Lower leg skin (tissue), 4 donors: ENCODE measurements at places on chromosomes 1 and 21.

DNA sequence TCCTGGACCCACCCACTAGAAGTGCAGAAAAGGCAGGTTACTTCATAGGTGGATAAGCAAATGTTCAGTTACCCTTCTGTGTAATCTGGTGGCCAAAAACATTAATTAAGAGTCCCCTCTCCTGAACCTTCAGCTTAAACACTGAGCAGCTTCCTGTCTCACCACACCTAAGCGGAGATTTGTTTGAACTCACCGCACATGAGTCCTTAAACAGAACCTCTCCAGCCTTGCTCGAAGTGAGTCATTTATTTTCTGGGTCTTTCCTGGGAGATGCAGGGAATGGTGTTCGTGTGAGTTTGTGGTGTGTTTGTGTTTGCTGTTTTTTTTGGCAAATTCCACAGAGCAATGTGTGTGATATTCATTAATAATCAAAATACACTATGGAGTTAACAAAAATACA lies 7.6 kb upstream of the FNBP1L start:
- no peak for DNase-seq

GRCh38 chr1:34824817-34825454 lies 32.1 kb downstream of the GJA4 start:
- DNase-seq: no peak

DNA sequence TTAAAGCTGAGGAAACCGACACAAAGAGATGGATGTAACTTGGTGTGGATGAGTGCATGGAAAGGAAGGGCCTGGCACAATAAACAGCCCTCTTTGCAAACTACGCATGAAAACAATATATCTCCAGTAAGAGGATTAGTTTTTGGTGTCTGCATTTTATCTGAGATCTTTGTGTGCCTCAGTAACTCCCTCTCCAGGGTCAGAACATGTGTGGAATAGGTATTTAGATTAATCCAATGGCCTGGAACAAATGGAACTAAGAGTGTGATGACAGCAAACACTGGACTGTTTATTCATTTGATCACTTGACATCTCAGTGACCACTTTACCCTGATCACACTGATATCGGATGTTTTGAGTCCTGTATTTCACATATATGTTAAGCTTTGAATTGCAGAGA lies 45.3 kb downstream of the AKNAD1 start:
- DNase-seq: no peak

DNA sequence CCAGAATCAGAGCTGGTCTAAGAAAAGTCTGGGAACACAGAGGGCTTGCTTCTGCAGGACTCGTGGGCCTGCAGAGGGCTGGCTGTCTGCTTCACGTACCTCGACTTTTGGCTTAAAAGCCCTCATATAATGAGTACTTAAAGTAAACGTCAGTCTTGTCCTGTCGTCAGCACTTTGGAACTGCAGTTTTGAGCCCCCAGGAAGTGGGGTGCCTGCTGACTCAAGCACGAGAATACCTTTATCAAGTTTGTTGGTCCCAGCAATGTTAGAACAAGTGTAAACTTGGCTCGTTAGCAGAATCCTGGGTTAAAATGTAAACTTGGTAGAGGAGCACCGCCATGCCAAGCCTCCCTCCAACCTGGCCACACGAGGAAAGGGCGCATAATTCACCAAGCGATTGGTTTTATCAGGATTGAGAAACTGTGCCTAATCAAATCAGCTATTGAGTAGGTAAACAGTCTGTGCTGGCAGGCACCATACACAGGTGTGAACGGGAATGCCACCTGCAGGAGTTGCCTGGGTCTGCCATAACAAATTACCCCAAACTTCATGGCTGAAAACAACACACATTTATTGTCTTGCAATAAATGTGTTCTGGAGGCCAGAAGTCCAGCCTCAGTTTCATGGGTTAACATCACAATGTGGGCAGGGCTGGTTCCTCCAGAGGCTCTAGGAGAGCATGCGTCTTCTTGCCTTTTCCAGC lies 45.0 kb upstream of the FHAD1 start:
- no peak for DNase-seq

DNA sequence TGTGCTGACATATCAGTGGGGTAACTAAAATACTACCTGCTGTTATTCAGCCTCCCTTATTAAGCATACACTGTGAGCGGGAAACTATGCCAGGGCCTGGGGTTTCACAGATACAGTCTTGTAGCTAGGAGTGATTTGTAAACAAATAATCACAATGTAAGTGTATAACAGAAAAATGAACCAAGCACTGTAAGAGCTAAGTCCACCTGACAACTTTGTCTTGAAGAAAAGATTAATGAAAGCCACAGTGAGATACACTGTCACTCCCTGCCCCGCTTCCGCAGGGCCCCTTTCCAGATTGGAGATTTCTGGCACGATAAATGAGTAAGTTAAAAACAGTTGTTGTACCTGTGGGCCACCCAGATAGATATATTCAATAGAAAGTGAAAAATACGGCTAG lies 4.8 kb downstream of the RCAN3 start:
- no peak for DNase-seq

GRCh38 chr21:35281956-35282355 lies 232.9 kb upstream of the RUNX1 start:
- no peak for DNase-seq

DNA sequence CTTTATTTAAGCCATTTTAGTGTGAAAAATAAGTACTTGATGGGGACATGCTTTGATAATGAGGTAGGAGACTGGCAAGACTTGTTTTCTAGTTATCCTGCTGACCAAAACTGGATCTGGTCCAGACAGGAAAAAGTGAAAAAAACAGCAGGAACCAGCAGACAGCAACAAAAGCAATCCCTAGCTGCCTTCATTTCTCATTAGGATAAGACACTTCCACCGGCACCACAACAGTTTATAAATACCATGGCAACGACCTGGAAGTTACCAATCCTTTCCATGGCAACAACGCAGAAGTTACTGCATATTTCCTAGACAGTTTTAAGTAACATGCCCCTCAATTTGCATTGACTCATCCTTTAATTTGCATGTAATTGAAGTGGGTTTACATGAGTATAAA lies 993.8 kb upstream of the NCAM2 start:
- DNase-seq: no peak

GRCh38 chr1:28010969-28011368 lies 51.2 kb downstream of the XKR8 start:
- no peak for DNase-seq

DNA sequence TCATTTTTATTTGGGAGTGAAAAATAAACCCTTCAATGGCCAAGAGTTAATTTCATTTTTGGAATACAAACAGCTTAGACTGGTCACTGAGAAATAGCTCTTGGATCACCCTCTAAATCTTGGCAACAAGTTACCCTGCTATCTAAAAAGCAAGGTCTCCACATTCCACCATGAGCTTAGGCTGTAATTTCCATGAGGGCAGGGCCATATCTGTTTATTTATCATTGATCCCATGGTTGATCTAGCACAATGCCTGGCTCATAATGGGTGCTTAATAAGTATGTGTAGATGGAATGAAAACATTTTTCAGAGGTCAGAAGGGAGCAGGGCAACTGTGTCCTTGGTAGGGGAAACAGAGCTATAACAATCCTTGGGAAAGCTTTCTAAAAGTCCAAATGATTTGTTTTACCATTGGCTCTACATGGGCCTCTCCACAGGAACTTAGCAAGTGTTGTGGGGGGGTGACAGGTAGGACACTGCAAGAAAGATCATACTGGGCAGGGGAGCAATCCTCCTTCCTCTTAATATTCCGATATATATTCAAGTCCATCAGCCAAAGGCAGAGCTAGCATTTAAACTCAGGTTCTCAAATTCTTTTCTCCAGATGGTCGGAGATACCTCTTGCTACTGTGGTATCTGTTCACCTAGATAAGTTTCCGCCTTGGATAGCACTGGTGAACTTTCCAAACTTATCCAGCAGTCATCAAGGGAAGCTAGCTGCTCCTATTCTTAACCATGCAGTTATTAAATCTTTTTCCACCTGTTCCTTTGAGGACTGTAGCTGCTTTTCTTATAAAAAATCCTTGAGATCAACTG lies 53.1 kb upstream of the PTCH2 start:
- DNase-seq: no peak

GRCh38 chr1:170503665-170504064 lies 28.3 kb upstream of the GORAB start:
- DNase-seq: no peak

DNA sequence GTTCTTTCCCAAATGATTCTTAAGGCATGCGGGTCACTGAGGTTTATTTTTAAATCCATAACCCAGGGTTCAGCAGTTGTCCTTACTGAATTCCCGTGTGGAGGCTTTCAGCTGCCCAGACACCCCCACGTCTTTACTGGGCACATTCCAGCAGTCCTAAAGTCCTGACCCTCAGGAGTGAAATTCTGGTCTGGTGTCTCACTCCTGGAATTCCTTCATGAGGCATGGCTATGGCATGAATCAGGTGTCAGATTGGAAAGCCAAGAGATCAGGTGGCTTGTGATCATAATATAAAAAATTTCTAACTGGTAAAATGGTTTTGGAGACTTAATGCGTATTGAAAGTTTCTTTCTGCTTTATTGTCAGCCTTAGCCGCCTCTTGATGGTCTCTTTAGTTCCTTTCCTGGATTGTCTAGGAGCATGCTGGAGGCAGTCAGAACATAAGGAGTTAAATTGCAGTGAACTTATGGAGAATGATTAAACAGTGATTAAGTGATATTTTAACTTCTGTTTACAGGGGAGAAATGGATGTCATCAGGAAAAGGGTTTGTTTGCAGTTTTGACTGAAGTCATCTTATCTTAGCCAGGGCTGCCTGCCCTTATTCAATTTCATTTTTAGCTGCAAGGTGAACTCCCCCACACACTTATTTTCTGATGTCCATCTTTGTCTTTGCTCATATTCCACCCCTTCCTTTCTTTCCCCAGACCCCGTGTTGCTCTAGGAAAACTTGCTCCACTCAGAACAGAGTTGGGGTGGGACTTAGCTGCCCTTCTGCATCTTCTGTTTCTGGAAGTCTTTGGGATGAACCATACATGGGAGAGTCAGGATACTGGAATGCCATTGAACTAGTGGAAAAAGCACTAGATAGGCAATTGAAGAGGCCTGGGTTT lies 25.7 kb upstream of the MACF1 start:
- DNase-seq: no peak

DNA sequence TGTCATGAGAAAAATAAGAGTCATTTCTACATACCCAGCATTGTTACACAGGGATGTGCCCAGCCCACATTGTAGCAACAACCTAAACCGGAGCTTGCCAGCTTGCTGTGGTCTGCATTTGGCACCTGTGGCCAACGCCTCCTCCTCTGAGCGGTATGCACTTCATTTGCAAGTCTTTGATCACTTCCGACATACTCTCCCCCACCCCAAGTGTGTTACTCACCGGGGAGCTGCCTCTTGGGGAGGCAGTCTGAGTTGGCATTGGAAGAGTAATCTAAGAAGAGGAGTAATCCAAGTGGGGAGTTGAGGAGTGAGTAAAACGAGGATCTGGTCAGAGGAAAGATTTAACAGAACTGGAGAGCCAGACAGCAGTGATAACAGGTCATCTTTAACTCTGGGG lies 3.8 kb downstream of the BCL9 start:
- DNase-seq: peak; percentile 20

DNA sequence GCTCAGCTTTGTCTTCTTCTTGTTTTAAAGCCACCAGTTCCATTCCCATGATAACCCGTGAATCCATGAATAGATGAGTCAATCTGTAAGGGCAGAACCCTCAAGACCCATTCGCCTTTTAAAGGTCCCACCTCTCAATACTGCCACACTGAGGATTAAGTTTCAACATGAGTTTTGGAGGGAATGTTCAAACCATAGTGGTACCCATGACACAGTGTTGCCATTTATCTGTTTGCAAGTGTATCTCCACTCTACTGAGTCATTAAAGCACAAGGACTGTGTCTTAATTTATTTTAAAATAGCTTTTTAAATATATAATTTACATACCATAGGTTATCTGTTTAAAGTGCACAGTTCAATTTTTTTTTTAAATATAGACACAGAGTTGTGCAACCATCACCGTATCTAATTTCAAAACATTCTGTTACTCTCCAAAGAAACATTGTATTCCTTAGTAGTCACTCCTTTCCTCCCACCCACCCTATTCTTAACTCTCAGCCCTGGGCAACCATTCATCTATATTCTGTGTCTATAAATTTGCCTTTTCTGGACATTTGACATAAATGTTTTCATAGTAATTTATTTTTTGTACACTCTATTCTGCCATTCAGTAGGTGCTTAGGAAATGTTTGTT lies 4.8 kb upstream of the IL24 start:
- DNase-seq: no peak

- DNase-seq: no peak
These were observed 96.9 kb upstream of the AKT3 start for GRCh38 chr1:243946946-243947345.
